ENCODE measurements at places on chromosomes 16 and 17.
A peak's percentile ranks its signal among the peaks of the same experiment; 100 is the strongest.

DNA sequence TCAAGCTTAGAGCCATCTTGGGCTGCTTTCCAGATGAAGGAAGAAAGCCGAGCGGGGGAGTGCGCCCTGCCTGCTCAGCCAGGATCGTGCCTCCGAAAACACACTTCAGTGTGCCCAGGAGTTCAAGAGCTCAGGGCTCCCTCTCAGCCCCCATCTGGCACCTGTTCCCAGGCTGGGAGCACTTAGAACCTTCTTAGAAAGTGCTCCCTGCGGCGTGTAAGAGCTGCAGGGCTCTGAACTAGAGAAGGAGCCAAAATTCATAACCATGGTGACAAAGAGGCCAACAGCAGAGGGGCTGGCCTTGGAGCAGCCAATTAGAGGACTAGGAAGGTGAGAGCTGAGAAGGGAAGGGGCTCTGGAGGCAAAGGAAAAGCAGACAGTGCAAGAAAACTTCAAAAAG is 59.0 kb upstream of the TNRC6C start:
- DNase-seq, result no peak

GRCh38 chr16:30535106-30535776 is 583 bp upstream of the ZNF747 start:
- peak; percentile 8 for DNase-seq

GRCh38 chr16:53061701-53062159 is 6.9 kb downstream of the CHD9 start:
- DNase-seq, result no peak

- DNase-seq, result no peak
These were observed 61.0 kb upstream of the ELAC2 start for GRCh38 chr17:13078591-13079385.

DNA sequence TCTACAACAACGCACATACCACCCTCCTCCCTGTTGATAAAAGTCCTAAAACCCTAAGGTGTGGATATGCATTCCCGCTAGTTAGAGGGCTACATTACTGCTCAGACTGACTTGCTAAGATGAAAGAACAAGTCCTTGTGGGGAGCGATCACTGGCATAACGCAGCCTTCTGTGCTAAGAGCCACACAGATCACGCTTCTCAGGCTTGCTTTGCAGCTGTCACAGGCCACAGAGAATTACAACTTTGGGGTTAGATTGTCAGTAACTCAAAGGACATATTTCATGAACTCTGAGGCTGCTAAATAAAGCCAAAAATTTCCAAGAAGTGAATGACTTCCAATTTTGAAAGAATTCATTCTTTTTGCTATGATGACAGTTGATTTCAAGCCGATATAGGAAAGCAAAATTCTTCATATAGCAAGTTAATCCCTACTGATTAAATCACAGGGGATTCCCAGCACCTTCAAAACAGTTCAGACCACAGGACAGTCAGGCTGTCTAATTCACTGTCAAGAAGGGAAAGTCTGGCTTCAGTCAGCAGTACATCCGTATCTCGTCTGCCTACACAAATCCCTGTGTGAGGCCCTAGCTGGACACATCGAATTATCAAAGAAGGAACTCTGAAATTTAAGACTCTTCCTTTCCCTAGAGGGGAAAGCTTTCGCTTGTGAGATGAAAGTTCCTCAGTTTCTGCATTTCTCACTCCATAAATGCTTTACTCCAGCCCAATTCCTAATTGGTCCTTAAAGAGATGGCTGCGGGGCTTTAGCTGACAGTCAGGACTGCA is 107.1 kb downstream of the VPS53 start:
- DNase-seq, result no peak

DNA sequence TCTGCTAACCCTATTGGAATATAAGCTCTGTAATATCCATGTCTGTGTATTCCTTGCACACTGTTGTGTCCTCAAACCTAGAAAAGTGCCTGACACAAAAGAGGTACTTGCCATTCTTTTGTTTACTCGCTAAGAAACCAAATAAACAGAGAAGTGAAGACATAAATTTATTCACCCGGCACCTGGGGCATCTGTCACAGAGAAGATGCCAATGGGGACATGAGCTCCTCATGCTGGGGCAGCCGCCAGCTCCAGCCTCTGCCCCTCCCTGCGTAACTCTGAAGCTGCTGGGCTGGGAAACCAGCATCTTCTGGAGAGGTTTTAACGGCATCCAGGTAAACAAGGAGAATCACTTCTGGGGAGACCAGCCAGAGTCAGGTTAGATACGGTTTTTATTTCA is 15.1 kb upstream of the CDRT4 start:
- no peak for DNase-seq

- no peak for DNase-seq
These were observed 57.6 kb upstream of the B4GALNT2 start for GRCh38 chr17:49074851-49075540.

DNA sequence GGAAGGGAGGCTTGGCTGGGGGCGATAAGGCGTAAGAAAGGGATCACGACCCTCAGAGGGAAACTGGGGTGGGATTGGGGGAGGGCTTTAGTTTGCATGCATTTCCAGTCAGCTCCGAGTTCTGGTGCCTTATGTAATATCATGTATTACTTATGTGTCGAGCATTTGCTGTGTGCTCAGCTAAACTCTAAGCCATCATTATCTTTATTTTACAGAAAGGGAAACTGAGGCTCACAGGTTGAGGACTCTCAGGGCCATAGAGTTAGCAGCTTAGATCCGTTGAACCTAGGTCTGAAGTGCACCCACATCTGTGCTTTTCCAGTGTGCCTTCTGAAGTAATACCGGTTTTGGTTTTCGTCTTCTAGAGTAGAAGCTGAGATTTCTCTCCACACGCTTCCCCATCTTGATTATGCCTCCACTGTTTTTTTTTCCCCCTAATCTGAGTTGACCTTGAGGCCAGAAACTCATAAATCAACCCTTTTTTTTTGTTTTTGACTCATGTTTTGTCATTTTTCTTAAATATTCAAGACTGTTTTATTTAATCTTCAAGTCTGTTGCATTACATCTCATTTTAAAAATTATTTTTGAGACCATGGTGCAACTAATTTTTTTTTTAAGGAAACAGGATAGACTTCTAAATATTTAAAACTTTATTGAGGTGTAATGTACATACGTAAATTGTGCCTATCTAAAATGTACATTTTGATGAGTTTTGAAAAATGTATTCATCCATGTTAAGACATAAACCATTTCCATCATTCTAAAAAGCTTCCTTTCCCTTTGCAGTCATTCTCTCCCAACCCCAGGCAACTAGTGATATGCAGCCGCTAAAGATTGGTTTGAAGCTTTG is 741 bp downstream of the CYB5B start:
- DNase-seq, result no peak

- DNase-seq, result no peak
These were observed 16.7 kb downstream of the CRHR1 start for GRCh38 chr17:45800816-45801215.

DNA sequence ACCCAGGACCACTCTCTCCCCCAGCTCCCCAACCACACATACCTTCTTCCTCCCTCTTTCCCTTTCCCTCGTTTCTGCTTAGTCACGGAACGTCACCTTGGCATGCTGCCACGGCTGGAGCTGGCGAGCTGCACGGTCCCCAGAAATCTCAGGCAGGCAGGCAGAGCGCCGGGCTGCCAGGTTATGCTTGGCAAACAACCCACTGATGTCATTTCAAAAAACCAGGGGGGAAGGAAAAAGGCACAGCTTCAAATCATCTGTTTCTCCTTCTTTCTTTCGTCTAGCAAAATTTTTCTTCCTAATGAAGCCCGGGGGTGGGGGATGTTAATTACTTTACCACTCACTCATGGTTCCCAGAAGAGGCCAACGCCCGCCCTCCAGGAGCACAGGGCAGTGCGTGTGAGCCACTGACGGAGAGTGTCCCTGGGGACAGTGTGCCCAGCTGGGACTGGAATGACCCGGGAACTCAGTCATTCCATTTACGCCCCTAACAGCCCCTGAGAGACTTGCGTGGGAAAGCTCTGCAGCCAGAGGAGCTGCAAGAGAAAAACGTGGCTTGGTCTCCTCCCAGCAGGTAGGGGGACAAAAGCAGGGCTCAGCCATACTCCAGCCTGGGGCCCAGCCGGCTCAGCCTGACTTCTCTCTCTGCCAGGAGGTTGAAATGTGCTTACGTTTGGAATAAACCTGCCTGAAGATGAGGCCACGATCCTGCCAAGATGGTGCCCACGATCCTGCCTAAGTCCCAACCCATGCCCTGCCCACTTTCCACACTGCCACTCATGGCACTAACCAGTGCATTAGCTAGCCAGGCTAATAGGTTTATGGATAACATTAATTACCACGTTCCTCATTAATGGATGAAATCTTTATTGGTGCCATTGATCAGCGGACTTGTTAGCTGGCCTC is 198.9 kb downstream of the ZFHX3 start:
- no peak for DNase-seq

- DNase-seq, result no peak
These were observed 51.4 kb downstream of the ZDHHC7 start for GRCh38 chr16:84959784-84960417.

GRCh38 chr17:4610162-4610561 is 25.8 kb downstream of the SMTNL2 start:
- DNase-seq, result no peak

GRCh38 chr17:78242024-78242742 is 10.8 kb downstream of the TMEM235 start:
- DNase-seq, result no peak

DNA sequence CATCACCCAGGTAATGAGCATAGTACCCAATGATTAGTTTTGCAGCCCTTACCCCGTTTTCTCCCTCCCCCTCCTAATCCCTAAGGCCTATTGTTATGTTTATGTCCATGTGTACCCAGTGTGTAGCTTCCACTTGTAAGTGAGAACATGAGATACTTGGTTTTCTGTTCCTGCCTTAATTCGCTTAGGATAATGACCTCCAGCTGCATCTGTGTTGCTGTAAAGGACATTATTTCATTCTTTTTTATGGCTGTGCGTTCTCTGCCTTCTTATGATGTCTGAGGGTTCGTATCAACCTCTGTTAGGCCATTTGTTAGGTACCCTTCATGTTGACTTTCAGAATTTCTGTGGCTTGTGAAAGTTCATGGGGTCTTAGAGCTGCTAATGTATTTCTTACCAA is 31.0 kb downstream of the CTCF start:
- DNase-seq, result no peak

DNA sequence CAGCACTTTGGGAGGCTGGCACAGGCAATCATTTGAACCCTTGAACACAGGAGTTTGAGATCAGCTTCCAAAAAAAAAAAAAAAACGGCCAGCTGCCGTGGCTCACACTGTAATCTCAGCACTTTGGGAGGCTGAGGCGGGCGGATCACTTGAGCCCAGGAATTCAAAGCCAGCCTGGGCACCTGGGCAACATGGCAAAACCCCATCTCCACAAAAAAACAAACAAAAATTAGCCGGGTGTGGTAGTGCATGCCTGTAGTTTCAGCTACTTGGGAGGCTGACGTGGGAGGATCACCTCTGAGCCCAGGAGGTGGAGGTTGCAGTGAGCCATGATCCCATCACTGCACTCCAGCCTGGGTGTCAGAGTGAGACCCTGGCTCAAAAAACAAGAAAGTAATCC is 39.0 kb downstream of the GRB2 start:
- DNase-seq, result no peak

- DNase-seq, result no peak
These were observed 47.5 kb downstream of the NT5M start for GRCh38 chr17:17350491-17351355.

DNA sequence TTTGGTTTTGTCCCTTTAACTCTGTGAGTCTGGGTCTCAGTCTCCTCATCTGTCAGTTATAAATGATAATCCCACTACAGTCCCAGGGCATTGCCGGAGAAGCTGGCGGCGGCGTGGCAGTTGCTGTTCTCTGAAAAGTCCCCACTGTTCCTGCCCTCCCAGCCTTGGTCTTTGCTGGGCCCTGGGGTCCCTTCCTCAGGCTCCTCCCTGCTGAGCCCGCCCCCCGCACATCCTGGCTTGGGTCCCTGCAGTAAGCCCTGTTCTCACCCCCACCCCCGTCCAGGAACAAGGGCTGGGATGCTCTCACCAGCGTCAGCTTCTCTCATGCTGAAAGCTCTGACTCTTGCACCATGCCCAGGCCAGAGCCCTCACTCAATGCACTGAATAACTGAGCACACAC is 35.3 kb upstream of the PEMT start:
- DNase-seq, result no peak
